ENCODE measurements at places on chromosomes 3 and 15. TPM values are rescaled to one million over a fixed set of nuclear protein-coding genes. Genes with fewer than 3 reads are reported as not detected.

DNA sequence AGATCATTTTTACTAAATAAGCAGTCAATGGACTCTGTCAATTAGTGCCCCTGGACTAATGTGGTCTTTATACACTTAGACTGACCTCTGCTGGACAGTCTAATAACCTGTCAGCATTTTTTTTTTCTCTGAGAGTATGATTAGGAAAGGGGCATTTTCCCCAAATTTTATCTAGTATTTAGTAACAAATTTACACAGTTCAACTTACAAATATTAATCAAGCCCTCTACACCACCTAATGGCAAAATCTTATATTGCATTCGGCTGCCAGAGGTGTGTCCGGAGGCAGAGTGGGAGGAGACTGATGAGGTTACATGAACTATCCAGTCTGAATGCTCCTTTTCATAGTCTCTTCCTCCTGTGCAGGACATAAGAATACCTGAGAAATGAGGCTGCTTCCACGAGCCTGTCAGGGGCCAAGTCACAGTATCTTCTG, 36.0 kb upstream of the COLQ start:
- no peaks in the 10 kb centered on the region for H3K4me1 ChIP-seq
- H3K27ac ChIP-seq: peak overlapping the region; percentile 36
- no peaks in the 10 kb centered on the region for H3K27me3 ChIP-seq

- H3K27me3 ChIP-seq: no peaks in the 10 kb centered on the region
- no peak for DNase-seq
- H3K4me1 ChIP-seq: no peaks in the 10 kb centered on the region
- H3K36me3 ChIP-seq: no peaks in the 10 kb centered on the region
- H3K27ac ChIP-seq: no peak overlapping the region
Measured at GRCh38 chr3:19711160-19711782, 222.7 kb downstream of the EFHB start.

- H3K4me1 ChIP-seq: peaks cover 25% of the 10 kb centered on the region
- H3K27ac ChIP-seq: no peak overlapping the region
- H3K27me3 ChIP-seq: no peaks in the 10 kb centered on the region
- no peaks in the 10 kb centered on the region for H3K36me3 ChIP-seq
- no peak for DNase-seq
- no peak overlapping the region for H3K4me3 ChIP-seq
Measured at GRCh38 chr15:93454788-93455187, 365.8 kb upstream of the RGMA start.

GRCh38 chr15:75321711-75322110, 14.2 kb upstream of the COMMD4 start:
- DNase-seq: no peak
- H3K4me1 ChIP-seq: no peaks in the 10 kb centered on the region
- no peaks in the 10 kb centered on the region for H3K27me3 ChIP-seq
- H3K4me3 ChIP-seq: no peak overlapping the region
- H3K27ac ChIP-seq: no peak overlapping the region

Gene IQCF5
- not detected for total RNA-seq

- H3K4me1 ChIP-seq: no peaks in the 10 kb centered on the region
- no peaks in the 10 kb centered on the region for H3K27me3 ChIP-seq
- no peak overlapping the region for H3K27ac ChIP-seq
- no peaks in the 10 kb centered on the region for H3K36me3 ChIP-seq
Measured at GRCh38 chr3:76474632-76475031, 565.3 kb upstream of the ROBO2 start.

Gene TNFAIP8L3
- 33.3 TPM for total RNA-seq

GRCh38 chr15:55247311-55247710, 42.3 kb downstream of the RAB27A start:
- H3K4me3 ChIP-seq: no peak overlapping the region
- no peaks in the 10 kb centered on the region for H3K27me3 ChIP-seq
- peaks cover 3% of the 10 kb centered on the region for H3K4me1 ChIP-seq
- no peaks in the 10 kb centered on the region for H3K36me3 ChIP-seq
- H3K27ac ChIP-seq: no peak overlapping the region

DNA sequence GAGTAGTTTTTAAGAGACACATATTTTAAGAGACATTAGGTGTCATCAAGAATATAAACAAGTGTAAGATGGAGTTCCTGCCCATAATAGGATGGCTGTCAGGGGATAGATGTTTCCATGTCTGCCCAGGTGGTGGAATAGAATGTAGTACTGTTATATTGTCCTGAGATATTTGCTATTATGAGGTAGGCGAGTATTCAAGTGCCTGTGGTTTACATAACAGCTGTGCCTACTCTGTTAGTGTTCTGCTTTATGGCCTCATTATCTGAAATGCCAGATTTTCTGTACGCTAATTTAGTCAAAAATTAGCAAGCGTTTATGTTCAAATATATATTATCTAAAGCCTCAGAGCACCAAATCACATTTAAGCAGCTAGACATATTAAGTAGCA, 360.2 kb upstream of the ROPN1 start:
- peaks cover 2% of the 10 kb centered on the region for H3K4me1 ChIP-seq
- H3K4me3 ChIP-seq: no peak overlapping the region
- no peak overlapping the region for H3K27ac ChIP-seq
- peaks cover 5% of the 10 kb centered on the region for H3K36me3 ChIP-seq

GRCh38 chr3:193522473-193522872, 32.2 kb downstream of the ATP13A4 start:
- no peak for DNase-seq
- no peaks in the 10 kb centered on the region for H3K36me3 ChIP-seq
- H3K27ac ChIP-seq: no peak overlapping the region
- no peaks in the 10 kb centered on the region for H3K27me3 ChIP-seq
- H3K4me3 ChIP-seq: no peak overlapping the region
- no peaks in the 10 kb centered on the region for H3K4me1 ChIP-seq

DNA sequence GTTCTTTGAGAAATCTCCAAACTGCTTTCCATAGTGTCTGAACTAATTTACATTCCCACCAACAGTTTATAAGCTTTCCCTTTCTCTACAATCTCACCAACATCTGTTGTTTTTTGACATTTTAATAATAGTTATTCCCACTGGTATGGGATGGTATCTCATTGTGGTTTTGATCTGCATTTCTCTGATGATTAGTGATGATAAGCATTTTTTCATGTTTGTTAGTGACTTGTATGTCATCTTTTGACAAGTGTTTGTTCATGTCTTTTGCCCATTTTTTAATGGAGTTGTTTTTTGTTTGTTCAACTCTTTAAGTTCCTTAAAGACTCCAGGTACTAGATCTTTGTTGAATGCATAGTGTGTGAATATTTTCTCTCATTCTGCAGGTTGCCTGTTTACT, 116.6 kb upstream of the TSC22D2 start:
- H3K4me1 ChIP-seq: no peaks in the 10 kb centered on the region
- H3K36me3 ChIP-seq: no peaks in the 10 kb centered on the region
- no peaks in the 10 kb centered on the region for H3K27me3 ChIP-seq

DNA sequence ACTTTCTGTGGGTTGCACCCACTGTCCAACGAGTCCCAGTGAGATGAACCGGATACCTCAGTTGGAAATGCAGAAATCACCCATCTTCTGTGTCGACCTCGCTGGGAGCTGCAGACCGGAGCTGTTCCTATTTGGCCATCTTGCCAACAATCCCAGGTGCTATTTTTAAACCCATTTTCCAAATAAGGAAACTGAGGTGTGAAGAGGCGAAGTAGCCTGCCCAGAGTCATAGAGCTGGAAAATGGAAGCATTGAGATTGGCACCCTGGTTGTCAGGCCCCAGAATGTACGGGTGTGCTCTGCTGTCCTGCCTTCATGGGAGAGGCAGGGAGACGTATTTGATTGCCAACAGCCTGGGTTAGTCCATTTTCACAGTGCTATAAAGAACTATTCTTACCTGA, 39.6 kb downstream of the TMEM266 start:
- H3K27me3 ChIP-seq: no peaks in the 10 kb centered on the region
- DNase-seq: no peak
- no peak overlapping the region for H3K27ac ChIP-seq
- H3K4me3 ChIP-seq: no peak overlapping the region

Gene DUOXA2
- total RNA-seq: not detected

GRCh38 chr3:42655980-42656679, 2.6 kb downstream of the ZBTB47 start:
- peaks cover 11% of the 10 kb centered on the region for H3K36me3 ChIP-seq
- peaks cover 32% of the 10 kb centered on the region for H3K4me1 ChIP-seq
- H3K4me3 ChIP-seq: peak overlapping the region; percentile 91
- peak overlapping the region; percentile 97 for H3K27ac ChIP-seq
- no peaks in the 10 kb centered on the region for H3K27me3 ChIP-seq

DNA sequence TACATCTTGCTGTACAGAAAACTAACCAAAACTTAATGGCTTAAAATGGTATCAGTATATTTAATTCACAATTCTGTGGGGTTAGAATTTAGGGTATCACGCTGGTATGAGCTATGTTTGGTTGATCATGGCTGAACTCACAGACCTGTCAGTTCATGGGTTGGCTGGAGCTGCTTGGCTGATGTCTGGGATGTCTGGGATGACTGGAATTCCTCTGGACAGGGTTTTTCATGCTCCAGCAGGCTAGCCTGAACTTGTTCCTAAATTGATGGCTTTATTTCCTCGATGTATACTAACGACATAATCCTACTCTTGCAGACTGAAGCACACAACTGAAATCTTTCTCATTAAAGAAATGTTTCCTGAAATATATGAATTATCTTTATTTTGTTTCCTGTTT, 338.9 kb upstream of the GBE1 start:
- H3K4me1 ChIP-seq: no peaks in the 10 kb centered on the region
- H3K36me3 ChIP-seq: no peaks in the 10 kb centered on the region
- H3K27ac ChIP-seq: no peak overlapping the region
- no peak overlapping the region for H3K4me3 ChIP-seq

GRCh38 chr15:92091155-92091734, 237.7 kb downstream of the SLCO3A1 start:
- H3K27me3 ChIP-seq: no peaks in the 10 kb centered on the region
- no peak for DNase-seq
- no peak overlapping the region for H3K4me3 ChIP-seq

Gene P2RY1
- total RNA-seq: 5.0 TPM

GRCh38 chr3:160027541-160028195, 39.0 kb downstream of the IL12A start:
- no peak overlapping the region for H3K4me3 ChIP-seq
- H3K4me1 ChIP-seq: no peaks in the 10 kb centered on the region
- no peak overlapping the region for H3K27ac ChIP-seq
- no peak for DNase-seq
- no peaks in the 10 kb centered on the region for H3K27me3 ChIP-seq

GRCh38 chr3:142597906-142598305, 1.7 kb downstream of the PLS1 start:
- H3K4me3 ChIP-seq: no peak overlapping the region
- H3K36me3 ChIP-seq: no peaks in the 10 kb centered on the region
- no peaks in the 10 kb centered on the region for H3K27me3 ChIP-seq
- H3K4me1 ChIP-seq: peaks cover 7% of the 10 kb centered on the region
- no peak for DNase-seq
